GM23248 (cell line): ENCODE measurements at places on chromosomes 5 and 9. TPM values are rescaled to one million over a fixed set of nuclear protein-coding genes. Genes with fewer than 3 reads are reported as not detected.

Gene TMCO6
- 14.4 and 48.2 TPM in 2 replicates for total RNA-seq

Gene HMMR
- total RNA-seq, result 10.7 and 13.9 TPM in 2 replicates

Gene LCP2
- total RNA-seq, result not detected in 2 replicates

Gene C9orf50
- total RNA-seq, result 0.32 TPM in 1 of 2 replicates, not detected in the other

Gene FBXO4
- 12.1 and 16.9 TPM in 2 replicates for total RNA-seq

Gene SARDH
- total RNA-seq, result 0.89 and 2.4 TPM in 2 replicates

Gene IL3
- not detected in 2 replicates for total RNA-seq

Gene ENTPD2
- not detected in 2 replicates for total RNA-seq
